ENCODE measurements at places on chromosomes 7 and 10.

DNA sequence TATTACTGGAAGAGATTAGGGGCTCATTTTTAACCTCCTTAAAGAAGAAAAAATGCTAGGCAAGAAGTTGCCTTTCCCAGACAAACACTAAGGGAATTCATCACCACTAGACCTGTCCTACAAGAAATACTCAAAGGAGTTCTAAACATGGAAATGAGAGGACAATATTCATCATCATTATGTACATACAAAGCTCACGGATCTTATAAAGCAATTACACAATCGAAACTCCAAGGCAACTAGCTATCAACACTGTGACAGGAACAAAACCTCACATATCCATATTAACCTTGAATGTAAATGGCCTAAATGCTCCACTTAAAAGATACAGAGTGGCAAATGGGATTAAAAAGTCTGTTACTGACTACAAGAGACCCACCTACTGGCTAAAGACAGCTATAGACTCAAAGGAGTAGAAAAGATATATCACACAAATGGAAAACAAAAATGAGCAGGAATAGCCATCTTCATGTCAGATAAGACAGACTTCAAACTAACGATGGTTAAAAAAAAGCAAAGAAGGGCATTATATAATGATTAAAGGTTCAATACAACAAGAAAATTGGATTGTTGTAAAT, 246.6 kb downstream of the ADRA2A start:
- DNase-seq, result no peak

- DNase-seq, result no peak
These were observed 72.9 kb downstream of the MTPN start for GRCh38 chr7:135904282-135904681.

- no peak for DNase-seq
These were observed 16.4 kb downstream of the IRF5 start for GRCh38 chr7:128954150-128954549.

GRCh38 chr7:12770227-12770975, 83.0 kb downstream of the ARL4A start:
- DNase-seq, result no peak

- no peak for DNase-seq
These were observed 440.0 kb downstream of the DNAJB9 start for GRCh38 chr7:109009636-109010035.

DNA sequence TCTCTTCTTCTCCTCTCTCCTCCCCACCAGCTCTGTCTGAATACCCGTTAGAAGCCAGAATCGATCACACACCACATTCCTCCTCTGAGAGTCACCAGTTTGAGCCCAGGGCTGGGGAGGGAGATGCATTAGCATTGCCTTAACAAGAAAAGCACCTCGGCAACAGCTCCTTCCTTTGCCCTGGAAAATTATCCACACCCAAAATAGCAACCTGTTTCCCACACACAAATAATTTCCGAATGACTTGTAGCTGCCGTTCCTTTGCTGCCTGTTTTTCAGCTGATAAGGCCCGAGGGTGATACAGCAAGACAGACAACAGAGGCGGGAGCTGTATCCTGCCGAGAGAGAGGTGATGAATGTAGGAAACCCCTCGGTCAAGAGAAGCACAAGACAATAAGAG, 91.3 kb downstream of the CPXM2 start:
- DNase-seq, result no peak

DNA sequence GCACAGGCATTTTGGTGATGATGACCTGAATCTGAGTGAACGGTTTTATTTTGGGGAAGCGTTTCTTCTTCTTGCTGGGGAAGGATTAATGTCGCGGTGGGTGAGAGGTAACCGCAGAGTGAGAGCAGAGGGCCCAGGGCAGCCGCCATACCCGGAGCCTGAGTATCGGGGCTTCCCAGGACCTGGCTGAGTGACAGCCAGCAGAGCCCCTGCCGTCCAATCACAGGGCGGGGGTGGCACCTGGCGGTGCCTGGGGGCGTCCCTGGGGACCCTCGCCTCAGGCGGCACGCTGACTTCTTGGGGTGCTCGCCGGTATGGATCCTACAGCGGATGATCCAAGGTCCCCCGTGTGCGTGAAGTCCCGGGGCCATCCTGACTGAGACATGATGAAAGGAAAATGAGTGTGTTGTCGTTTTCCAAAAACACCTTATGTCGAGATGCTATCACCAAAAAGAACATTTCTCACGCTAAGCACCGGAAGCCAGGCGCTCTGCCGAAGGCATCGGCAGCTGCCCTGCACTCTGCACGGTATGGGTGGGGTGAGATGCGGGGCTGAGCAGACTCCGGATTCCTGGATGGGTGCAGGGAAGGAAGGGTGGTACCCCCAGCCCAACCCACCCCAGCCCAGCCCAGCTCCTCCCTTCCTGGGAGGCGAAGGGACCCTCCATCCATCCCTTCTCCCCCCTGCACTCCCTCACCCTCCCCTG, 227.9 kb upstream of the SHH start:
- DNase-seq, result no peak

DNA sequence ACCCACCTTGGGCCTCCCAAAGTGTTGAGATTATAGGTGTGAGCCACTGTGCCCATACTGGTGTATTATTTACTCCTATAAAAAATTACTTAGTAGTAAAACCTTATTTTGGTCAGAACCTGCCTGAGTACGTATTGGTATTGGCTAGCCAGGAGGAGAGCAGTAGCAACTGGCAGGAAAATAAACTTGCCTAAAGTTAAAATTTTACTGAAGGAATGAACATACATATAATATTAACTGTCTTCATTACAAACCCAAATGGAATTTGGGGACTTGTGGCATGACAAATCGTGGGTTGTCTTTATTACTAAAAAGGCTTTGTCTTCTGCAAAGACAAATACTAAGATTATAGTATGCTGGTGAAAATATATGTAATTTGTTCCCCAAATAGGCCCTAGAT, 8.4 kb downstream of the RAB18 start:
- DNase-seq, result no peak

DNA sequence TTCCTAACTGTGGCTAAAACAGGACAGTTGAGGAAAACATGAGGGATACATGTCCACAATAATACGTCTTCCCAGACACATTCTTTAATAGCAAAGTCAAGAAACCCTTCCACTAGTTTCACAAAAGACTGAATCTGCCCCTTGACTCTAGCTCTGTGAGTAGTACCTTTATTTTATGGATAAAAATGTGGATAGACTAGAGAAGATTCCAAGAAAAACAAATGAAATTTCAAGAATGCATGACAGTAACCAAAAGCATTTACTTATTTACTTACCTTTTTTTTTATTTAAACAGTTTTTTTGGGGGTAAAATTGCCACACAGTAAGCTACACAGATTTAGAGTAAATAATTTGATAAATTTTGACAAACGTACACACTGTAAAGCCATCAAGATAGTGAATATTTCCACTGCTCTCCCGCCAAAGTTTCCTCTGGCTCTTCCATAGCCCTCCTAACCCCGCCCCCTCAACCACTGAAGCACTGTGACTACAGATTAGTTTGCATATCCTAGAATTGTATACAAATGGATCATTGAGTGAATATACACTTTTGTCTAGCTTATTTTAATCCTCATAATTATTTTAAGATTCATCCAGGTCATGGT, 420.4 kb upstream of the ZMIZ1 start:
- no peak for DNase-seq

DNA sequence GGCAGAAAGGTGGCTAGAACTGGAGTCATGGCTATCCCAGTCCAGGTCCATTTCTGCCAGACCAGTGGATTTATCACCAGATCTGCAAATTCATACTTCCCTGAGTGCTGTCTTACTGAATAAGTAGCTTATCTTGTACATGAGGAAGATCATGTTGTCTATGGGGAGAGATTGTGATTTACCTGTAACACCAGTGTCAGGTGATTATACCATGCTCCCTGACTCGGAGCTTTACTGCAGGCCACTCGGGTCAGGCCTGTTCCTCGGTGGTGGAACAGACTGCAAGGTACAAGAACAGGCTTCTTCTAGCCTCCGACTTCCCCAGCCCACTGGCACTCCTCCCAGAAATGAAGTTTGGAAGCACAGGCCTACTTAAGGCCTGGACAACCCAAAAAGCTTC, 42.6 kb upstream of the DLG5 start:
- no peak for DNase-seq

GRCh38 chr10:131777162-131777561, 123.6 kb upstream of the PPP2R2D start:
- DNase-seq, result no peak

- no peak for DNase-seq
These were observed 6.7 kb upstream of the CYREN start for GRCh38 chr7:135177028-135177696.

- DNase-seq, result no peak
These were observed 14.3 kb upstream of the ELOVL3 start for GRCh38 chr10:102211615-102212299.

- no peak for DNase-seq
These were observed 229.8 kb downstream of the FOXP2 start for GRCh38 chr7:114644455-114644854.

- no peak for DNase-seq
These were observed 320.8 kb upstream of the NFE2L3 start for GRCh38 chr7:25831062-25831691.

- no peak for DNase-seq
These were observed 347.6 kb downstream of the TCERG1L start for GRCh38 chr10:130963786-130964522.

- DNase-seq, result no peak
These were observed 18.7 kb upstream of the CRHR2 start for GRCh38 chr7:30700941-30701340.

DNA sequence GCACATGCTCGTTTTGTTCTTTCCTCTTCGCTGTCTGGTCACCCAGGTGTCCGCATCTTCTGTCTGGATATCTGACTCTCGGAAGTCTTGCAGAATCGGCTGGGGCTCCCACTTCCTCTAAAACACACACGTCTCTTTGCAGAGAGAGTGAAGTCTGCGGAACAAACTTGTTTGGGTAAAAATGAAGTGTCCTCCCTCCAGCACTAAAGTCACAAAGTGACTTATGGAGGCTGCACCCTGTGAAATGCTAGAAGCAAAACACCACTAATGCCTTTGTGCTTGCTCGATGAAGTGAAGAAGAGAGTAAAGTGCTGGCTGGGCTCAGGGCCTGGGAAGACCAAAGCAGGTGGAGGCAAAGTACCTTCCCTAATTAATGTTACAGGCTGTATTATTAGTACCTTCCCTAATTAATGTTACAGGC, 71.4 kb downstream of the FGFR2 start:
- no peak for DNase-seq

GRCh38 chr7:28406192-28406591, 6.1 kb upstream of the CREB5 start:
- no peak for DNase-seq

GRCh38 chr7:69624435-69625230, 26.4 kb downstream of the AUTS2 start:
- no peak for DNase-seq

DNA sequence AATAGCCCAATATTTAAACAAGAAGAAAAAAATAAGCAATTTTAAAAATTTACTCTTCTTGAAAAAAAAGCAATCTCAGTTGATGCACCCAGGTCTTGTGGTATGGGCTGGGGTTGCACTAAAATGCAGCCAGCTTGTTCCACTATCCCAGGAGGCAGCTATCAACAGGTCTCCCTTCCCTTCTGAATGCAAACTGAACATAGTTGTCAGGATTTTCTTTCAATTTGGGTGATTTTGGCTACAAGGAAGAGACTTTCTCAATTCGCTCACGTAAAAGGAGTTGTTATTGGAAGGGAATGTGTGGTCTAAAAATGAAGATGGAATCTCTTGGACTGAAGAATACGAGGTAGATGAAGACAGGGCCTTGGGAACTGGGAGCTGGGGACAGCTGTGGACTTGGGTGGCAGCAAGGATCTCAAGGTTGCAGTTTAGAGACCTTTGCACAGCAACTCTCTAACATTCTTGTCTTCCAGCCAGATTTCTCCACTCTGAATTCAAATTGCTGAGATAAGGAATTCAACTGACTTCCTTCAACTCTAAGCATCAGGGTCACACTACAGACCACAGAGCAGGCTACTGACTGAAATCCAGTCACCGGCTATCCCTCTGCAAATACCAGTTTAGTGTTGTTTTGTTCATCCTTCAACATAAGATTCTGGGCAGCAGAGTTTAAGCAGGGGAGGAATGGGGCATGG, 3.1 kb upstream of the TMEM26 start:
- DNase-seq, result no peak

- DNase-seq, result no peak
These were observed 1.9 kb downstream of the UBE2H start for GRCh38 chr7:129950933-129951225.

DNA sequence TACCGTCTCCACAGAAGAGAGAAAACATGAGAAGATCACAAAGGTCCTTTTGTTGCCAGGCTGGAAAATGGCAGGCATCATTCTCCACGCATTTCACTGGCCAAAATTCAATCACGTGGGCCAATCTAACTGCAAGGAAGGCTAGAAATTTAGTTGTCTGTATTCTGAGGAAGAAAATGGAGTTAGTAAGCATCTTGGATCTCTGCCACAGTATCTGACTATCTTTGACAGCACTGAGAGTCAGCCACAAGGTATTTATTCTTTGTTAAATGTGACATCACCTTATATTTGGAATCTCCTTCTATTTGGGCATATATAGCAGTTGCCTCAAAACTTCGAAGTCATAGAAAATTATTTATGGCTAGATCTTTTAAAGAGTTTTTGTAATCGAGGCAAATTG, 213.9 kb downstream of the NSUN6 start:
- DNase-seq, result no peak

Data from HFF-Myc (cell line).